Neural progenitor cell (in vitro differentiated cells): ENCODE measurements at places on chromosomes 3 and 15. TPM values are rescaled to one million over a fixed set of nuclear protein-coding genes. Genes with fewer than 3 reads are reported as not detected.

HRG gene
- total RNA-seq: not detected in 2 replicates

AADAC gene
- not detected in 2 replicates for total RNA-seq

DNA sequence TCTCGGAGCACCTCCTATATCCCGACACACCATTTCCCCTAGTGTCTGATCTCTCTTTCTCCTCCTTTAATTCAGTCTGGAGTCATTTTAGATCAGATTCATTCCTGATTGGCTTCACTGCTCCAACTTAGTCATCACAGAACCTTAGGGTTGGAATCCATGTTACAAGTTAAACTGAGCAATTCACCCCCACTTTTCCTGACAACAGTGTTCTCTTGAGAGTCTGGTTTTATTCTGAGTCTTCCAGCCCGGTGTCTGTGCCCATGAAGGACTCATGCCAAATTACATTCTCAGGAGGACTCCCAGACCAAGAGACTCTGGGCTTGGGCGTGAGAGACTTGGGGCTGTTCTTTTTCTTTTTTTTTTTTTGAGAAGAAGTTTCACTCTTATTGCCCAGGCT, 57.5 kb downstream of the LPP start:
- peaks cover 21% of the 10 kb centered on the region for H3K4me1 ChIP-seq
- no peaks in the 10 kb centered on the region for H3K36me3 ChIP-seq
- DNase-seq: no peak
- no peak overlapping the region for H3K27ac ChIP-seq
- H3K4me3 ChIP-seq: no peak overlapping the region
- no peaks in the 10 kb centered on the region for H3K27me3 ChIP-seq

DNA sequence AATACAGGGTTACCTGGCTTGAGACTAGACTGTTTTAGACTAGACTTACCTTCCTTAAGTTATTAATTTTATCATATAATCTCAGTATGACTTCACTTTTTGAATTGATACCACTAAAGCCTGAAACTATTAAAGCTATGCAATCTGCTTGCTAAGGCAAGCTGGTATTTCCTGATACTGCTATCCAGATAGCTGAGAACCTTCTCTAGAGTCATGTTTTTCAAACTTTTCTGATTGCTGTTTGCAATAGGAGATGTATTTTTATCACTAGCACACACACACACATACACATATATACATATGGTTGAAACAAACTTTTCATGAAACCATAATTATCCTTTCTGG, 9.3 kb upstream of the MAGI1 start:
- no peak overlapping the region for H3K4me3 ChIP-seq
- DNase-seq: no peak
- H3K27ac ChIP-seq: no peak overlapping the region
- no peaks in the 10 kb centered on the region for H3K36me3 ChIP-seq
- H3K27me3 ChIP-seq: no peaks in the 10 kb centered on the region

DNA sequence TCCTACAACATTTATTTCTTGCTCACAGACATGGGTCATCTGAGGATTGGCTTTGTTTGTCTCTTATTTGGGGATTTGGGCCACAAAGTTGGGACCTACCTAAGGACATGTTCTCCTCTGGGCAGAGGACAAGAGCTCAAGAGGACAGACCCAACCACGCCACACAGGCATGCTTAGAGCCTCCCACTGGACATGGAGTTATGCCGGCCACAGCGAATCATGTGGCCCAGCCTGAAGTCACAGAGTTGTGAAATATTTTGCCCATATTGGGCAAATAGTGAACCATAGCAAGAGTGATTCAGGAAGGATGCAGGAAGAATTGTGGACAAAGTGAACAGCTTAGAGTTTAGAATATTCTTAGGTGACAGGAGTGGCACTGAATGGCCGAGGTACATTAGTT, 9.9 kb downstream of the TRAK1 start:
- no peak overlapping the region for H3K27ac ChIP-seq
- peaks cover 5% of the 10 kb centered on the region for H3K4me1 ChIP-seq
- H3K36me3 ChIP-seq: no peaks in the 10 kb centered on the region
- no peaks in the 10 kb centered on the region for H3K27me3 ChIP-seq
